ENCODE measurements at places on chromosomes 3 and 15.

DNA sequence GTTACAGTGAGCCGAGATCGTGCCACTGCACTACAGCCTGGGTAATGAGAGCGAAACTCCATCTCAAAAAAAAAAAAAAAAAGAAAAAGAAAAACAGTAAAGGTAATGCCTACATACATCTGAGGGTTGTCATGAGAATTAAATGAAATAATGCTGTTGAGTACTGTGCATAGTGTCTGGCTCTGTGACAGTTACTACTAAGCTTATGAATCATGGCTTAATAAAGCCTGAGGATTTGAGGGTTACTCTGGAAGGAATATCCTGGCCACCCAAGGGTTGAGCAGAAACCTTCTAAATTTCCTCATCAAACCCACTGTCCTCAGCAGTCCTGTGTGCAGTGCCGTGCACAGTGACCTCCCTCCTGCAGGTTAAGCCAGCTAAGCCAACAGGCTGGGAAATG, 26.8 kb upstream of the ELP6 start:
- no peak for DNase-seq

GRCh38 chr3:8644748-8645390, at the start of gene SSUH2:
Gene SSUH2, minus strand, starts transcription at chr3:8644798. Its CDS starts 40 bp downstream, at chr3:8644758.
- no peak for DNase-seq

- no peak for DNase-seq
These were observed 71.7 kb downstream of the FGF12 start for GRCh38 chr3:192655628-192656027.

- DNase-seq = no peak
These were observed 174.0 kb upstream of the PRICKLE2 start for GRCh38 chr3:64399205-64399800.

DNA sequence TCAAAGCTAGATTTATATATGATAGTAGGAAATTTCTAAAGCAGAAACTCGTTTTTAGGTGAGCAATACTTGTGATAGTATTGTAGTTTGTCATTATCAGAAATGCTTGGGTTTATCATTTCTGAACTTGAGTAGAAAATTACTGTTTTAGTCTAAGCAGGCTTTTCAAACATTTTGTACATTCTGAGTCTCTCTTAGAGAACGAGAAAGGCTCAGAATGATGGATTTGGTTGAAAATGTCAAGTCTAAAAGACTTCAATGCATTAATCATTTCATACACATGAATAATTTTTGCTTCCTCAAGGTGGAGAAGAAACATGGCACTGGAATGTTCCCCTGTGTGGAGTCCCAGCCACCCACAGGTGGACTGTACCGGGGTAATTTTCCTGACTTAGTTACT, 387.1 kb downstream of the NAALADL2 start:
- no peak for DNase-seq

Data from head of caudate nucleus (tissue), 42 donors.